NCI-H82 (cell line): ENCODE measurements at places on chromosomes 6 and 20.

DNA sequence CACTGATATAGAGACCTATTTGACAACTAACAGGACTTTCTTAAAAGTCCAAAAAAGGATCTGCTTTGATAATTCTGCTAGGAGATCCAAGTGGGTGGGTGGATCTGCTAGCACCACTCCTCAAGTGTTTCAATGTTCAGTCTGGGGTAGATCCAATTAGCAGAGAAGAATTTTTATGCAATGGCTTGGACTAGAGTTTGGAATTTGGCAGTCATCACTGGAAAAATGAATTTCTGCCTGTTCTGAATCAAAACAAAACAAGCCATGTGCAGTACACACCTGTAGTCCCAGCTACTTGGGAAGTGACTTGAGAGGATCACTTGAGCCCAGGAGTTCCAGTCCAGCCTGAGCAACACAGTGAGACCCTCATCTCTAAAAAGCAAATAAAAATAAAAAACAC lies 12.6 kb upstream of the GNMT start:
- no peak for DNase-seq

DNA sequence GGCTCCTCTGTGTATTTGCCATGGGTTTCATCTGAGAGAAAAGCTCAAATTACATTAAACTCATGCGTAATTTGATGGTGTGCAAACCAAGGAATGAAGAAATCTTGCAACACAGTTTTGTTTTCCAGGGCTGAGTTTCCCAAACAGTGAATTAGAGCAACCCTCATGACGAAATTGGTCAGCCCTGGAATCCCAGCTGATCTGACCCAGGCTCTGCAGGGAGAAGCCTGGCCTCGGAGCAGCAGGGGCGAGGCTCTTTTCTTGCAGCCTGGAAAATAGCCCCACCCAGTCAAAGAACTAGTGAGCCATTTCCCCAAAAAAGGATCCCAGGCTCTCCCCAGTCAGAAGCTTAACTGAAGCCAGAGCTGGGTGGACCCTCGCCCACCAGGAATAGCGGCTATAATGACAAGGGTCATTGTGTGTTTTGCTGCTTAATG lies 107.3 kb upstream of the SNX9 start:
- DNase-seq: no peak

DNA sequence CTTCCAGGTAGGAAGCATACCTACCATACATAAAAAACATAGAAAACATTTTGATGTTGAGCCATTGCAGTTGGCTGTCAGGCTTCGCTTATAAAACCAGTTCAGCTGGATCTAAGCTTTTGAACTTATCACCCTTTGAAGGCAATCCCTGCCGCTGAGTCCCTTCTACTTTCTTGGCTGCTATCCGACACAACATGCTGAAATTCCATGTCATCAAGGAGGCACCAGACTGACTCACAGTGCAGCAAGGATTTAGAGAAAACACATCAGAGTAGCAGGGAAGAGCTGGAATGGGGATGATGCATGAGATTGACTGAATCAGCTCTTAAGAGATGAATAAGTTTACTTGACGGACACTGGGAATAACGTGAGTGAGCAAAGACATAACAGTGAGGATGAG lies 135.0 kb upstream of the MAN1A1 start:
- no peak for DNase-seq

DNA sequence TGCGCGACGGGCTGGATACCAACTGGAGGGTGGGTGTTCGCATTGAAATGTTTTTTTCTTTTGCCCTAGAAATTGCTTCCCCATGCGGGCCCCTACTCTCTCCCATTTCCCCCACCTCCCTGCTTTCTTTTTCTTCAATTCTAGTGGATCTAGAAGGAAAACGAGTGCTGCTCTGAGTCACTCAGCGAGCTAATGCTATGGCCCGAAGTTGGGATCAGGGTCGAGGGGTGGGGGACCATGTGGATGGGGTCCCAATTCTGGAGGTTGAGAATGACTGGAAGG lies 71.5 kb downstream of the SOX4 start:
- no peak for DNase-seq

GRCh38 chr6:45447005-45447404 lies 69.3 kb upstream of the SUPT3H start:
- DNase-seq: no peak

DNA sequence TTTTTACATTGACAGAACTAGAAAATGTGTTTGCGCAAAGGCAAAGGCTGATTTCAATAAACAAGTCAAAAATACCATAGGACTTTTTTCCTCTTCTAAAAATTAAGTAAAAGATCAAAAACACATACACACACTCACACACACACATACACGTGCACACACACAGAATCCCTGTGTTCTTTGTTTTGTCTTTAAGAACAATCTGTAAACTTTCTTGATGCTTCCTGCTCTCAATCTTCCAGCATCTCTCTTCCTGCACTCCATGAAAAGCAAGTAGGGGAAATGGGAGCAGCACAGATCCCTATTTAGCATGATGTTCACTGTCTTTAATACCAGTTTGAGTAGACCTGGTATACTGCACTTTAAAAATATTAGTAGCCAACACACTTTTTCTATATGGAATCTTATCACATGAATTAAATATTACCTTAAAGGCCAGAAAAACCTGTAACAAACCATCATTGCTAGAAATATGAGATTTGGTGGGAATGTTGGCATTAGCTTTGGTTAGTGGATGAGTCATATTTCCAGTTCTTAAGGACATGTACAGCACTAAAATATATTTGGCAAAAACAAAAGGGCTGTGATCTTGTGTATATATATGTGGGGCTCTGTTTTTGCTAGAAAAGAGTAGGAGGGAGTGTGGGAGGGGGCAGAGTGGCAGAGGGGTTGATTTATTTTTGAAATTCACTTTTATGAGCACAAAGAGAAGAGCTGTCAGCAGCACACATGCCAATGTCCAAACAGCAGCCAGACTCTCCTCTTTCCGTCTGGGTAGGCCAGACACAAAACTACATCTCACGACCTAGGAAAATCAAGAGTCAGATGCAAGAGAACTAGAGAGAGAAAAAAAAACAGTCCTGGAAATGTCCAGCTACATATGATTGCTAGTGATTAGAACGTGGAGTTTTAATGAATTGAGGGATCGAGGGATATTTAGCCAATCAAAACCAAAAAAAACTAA lies 4.6 kb downstream of the PTPRK start:
- no peak for DNase-seq

DNA sequence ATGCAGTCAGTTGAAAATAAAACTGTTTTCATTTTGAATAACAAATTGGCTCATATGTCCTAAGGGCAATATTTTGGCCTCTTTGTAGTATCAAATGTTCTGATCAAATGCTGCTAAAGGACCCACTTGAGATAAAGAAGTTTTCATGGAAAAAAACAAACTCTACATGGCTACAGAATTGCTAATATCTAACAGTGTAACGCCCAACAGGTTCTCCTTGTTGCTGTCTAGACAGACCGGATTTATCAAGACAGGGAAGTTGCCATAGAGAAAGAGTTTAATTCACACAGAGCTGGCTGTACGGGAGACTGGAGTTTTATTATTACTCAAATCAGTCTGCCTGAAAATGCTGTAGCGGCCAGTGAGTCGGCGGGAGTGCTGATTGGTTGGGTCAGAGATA lies 19.4 kb upstream of the MAN1A1 start:
- DNase-seq: no peak

DNA sequence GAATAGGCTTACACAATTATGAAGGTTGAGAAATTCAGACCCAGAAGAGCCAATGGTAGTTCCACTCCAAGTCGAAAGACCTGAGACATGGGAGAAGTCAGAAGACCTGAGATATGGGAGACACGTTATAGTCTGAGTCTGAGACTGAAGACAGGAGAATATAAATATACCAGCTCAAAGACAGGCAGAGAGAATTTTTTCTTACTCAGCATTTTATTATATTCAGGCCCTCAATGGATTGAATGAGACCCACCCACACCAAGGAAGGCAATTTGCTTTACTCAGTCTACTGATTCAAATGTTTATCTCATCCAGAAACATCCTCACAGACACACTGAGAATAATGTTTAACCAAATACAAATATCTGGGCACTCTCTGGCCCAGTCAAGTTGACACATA lies 693.5 kb downstream of the HDGFL1 start:
- DNase-seq: no peak

GRCh38 chr6:169575365-169575764 lies 126.5 kb downstream of the WDR27 start:
- no peak for DNase-seq

DNA sequence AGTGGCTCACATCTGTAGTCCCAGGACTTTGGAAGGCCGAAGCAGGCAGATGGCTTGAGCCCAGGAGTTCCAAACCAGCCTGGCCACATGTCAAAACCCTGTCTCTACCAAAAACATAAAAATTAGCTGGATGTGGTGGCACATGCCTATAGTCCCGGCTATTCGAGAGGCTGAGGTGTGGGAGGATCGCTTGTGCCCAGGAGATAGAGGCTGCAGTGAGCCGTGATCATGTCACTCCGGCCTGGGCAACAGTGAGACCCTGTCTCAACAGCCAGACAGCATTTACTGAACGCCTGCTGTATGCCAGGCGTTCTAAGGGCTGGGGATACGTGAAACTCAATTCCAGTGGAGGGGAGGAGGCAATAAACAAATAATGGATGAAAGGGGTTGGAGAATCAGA lies 69.9 kb downstream of the ATP9A start:
- DNase-seq: no peak
